Stimulated activated CD4-positive, alpha-beta T cell treated with anti-CD3 and anti-CD28 coated beads, Interleukin-1b, Interleukin-23, amount 100 ng/mL, for 4 hours (primary cell): ENCODE measurements at places on chromosomes 2 and 18.
A peak's percentile ranks its signal among the peaks of the same experiment; 100 is the strongest.

- no peak for DNase-seq
Observed at GRCh38 chr2:82667491-82667890, 1791.6 kb downstream of the SUCLG1 start.

- no peak for DNase-seq
Observed at GRCh38 chr18:79403723-79404566, 8.2 kb downstream of the NFATC1 start.

DNA sequence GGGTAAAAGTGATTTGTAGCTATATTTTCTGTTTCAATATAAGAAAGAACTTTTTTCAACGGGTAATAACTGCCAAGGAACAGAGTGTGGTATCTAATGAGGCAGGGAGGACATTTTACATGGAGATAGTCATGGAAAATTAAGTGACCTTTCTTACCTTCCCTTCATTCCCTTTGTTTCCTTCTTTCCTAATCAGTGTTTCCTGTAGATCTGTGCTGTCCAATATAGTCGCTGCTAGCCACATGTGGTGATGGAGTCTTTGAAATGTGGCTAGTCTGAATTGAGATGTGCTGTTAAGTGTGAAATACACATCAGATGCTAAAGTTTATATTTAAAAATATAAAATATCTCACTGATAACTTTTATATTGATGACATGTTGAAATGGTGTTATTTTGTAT is 81.8 kb downstream of the BABAM2 start:
- DNase-seq: no peak

- no peak for DNase-seq
Observed at GRCh38 chr2:150732491-150732890, 245.0 kb upstream of the RND3 start.

- DNase-seq: no peak
Observed at GRCh38 chr2:20400787-20401488, 45.9 kb upstream of the RHOB start.

DNA sequence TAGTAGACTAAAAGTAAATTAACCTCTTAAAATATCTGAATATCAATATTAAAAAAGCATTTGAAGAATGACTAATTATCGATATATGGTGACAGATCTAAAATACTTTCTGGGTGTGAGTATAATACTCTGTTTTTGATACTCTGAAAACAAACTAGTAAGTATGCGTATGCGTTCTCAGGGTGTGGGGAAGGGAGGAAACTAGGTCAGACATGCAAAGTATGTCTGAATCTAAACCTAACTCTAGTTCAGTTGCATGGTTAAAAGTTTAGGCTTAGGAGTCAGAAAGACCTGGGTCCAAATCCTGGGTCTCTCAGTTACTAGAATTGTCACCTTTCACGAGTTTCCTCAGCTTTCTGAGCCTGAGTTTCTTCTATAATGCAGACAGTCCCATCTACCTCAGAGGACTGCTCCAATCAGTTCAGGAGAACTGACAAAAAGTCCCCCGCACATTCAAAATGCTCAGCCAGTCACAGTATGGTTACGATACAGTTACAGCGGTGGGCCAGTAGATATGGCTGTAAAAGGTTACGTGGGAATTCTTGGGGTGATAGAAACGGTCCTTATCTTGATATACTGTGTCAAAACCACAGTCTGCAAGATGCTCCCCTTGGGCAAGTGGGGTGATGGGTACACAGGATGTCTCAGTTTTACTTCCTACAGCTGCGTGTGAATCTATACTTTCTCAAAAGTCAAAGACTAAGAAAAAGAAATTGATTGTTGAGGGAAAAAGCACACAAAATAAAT is 29.2 kb downstream of the UNC50 start:
- peak; percentile 12 for DNase-seq

DNA sequence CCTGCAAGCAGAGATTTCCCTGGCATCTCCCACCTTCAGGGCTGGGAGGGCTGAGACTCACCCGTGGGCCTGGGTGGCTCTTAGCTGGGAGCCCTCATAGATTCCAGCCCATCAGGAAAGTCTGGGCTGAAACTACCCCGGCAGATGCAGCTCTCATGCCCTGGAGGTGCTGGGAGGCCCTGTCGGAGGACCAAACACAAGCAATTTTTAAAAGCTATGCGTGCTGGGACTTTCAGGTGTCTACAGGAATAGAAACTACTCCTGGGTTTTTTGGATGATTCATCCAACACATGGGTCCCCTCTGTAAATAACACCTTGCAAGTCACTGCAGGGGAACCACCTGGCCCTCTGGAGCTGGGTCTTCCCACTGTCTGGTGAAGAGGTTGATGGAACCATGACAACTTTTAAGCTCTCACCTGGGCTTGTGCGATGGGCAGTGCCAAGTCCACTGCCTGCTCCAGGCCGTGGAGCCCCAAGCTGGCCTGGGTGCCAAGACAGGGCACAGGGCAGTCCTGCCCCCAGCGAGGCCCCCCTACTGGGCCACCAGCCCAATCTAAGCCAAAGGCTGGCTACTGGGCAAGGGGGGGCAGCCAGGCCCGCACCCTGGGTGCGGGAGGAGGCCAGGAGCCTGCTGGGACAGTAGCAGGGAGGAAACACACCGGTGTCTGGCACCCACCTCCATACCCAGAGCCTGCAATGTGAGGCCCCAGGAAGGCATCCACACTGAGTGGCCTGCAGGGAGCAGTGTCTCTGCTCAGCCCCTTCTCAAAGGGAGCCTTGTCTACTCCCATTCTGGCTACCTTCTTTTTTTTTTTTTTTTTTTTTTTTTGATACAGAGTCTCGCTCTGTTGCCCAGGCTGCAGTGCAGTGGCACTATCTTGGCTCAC is 1.1 kb upstream of the GPR55 start:
- peak; percentile 41 for DNase-seq

DNA sequence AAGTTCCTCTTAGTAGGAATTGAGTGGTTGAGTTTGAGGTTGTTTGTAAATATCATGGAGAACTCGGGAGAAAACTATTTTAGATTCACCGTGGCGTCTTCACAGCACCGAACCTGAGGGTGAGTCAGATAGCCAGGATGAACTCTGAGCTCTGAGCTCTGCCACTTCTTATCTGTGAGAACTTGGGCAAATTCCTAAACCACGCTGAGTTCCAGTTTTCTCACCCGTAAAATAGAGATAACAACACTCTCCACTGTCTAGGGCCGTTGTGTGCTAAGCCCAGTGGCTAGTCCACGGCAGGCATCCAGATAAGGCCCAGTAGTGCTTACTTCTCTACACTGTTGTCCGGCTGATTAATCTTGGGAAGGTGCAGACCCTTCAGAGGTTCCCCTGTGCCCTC is 7.0 kb downstream of the KIF5C start:
- no peak for DNase-seq

GRCh38 chr2:238821391-238821790 is 26.5 kb upstream of the TWIST2 start:
- DNase-seq: no peak

GRCh38 chr18:26164571-26164970 is 30.9 kb downstream of the PSMA8 start:
- DNase-seq: no peak

DNA sequence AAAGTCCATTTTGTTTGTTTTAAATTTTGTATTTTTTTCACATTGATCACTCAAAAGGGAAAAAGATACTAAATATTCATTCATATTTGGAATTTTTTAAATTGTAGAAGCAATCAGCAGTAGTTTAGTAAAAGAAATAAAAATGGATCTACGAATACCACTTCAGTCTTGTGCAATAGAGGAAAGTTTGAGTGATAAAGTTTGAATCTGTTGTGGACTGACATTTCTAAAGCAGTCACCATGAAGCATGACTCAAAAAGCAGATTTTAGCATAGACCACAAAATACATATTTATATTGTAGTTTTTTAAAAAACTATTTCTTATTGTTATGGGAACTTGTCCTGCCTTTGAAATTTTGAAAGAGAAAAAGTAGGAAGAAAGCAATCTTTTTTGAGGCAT is 520.5 kb upstream of the ZEB2 start:
- DNase-seq: no peak

GRCh38 chr2:144944546-144945220 is 424.8 kb upstream of the ZEB2 start:
- no peak for DNase-seq

GRCh38 chr2:203407496-203407895 is 79.3 kb downstream of the ABI2 start:
- no peak for DNase-seq

- DNase-seq: no peak
Observed at GRCh38 chr2:195319548-195320412, 337.2 kb upstream of the SLC39A10 start.

GRCh38 chr18:21100678-21101077 is 10.9 kb downstream of the ROCK1 start:
- no peak for DNase-seq

DNA sequence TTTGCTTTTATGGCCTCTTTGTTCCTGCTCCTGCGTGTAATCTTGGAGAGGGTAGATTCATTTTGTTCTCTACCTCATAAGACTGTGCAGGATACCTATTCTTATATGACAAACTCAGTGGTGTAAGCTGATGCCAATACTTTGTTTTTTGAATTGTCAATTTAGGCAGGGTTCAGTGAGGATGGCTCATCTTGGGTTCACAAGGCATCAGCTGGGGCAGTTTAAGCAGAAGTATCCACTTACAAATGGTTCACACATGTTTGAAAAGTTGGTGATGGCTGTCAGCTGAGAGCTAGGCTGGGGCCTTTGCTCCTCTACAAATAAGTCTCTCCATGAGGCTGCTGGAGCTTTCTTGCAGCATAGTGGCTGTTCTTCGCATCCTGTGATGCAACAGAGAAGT is 920.6 kb upstream of the PIK3C3 start:
- no peak for DNase-seq

DNA sequence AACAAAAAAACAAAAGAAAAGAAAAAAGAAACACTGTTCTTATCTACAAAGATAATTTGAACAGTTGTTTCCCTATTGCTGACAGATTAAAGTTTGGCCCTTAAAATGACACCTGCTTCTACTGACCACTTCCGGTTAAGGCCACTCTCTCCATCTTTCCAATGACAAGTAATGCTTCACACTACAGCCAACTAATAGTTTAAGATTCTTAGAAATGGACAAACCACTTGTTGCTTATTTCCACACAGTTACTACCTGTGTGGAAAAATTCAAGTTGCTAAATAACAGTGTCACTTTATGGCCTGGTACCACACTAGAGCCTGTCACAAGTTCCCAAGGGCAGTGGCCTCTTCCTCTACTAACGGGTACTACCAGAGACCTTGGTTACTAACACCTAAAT is 2.4 kb downstream of the TMEM185B start:
- no peak for DNase-seq

DNA sequence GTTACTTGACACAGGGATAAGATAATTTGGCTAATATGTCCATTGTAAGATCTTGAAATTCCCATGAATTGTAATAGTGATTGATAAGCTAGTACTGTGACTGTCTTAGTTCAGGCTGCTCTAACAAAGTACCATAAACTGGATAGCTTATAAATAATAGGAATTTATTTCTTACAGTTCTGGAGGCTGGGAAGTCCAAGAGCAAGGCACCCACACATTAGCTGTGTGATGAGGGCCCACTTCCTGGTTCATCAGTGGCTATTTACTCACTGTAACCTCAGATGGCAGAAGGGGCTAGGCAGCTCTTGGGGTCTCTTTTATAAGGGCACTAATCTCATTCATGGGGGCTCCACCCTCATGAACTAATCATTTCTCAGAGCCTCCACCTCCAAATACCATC is 28.5 kb downstream of the NOSTRIN start:
- no peak for DNase-seq

DNA sequence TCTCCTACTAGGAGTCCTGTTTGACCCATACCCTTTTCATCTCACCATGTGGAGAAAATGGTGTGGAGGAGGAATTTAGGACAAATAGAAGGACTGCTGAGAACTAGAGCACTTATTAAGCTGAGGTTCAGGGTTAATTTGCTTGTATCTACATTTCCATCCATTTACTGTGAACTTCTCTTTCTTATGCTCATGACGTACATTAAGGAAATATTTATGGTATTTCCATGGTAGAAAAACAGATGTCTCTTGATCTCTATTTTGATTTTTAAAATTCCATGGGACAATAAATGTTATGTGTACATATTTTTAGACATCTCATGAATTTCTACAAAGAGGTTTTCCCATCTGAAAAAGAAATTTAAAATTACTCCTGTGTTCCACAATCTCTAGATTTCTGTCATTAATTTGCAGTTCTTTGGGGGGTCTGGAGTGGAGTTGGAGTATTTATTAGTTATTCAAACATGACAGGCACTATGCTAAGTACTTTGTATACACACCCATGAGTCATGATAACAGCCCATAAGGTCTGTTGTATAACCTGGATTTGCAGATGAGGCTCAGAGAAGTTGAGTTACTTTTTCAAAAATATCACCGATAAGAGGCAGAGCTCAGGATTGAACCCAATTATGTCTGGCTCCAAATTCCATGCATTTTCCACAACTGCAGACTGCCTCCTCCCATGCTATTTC is 112.6 kb downstream of the COPS8 start:
- no peak for DNase-seq

GRCh38 chr2:240451108-240451611 is 15.7 kb downstream of the GPC1 start:
- no peak for DNase-seq

DNA sequence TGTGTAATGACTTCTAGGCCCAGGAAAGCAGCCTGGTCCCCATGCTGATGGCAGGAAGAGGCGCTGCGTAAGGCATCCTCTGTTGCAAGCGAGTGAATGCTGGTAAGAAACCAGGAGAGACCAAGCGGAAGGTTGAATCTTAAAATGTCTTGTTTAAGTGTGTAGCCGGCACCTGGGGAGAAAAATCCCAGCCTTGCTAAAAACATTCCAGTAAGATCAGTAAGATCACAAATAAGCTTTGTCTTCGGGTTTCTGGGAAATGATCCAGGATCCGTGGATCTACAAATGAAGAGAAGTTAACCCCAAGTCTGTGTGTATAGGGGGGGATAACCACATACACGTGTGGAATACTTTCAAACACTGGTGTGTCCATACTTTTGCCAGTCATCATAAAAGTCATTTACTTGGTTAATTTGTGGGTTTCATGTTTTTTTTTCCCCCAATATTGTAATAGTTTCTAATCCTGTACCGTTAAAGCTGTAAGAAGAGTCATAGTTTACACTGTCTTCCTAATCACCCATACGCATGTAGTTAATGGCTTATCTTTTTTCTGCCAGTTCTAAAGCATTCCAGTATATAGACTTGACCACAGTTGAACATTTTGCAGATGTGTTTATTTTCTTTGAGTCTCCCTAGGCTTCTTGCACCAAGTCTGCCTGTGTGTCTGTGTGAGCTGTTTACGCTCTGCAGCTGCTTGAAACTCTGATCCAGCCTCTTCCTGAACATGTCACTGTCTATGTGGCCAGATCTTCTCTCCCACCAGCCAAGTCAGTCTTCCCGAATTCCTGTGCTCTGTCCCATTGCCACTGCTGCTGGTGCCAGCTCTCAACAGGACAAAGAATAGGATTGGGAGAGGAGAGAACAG is 135.9 kb upstream of the ARL4C start:
- DNase-seq: no peak

GRCh38 chr2:44753552-44754285 is 187.8 kb upstream of the SIX3 start:
- no peak for DNase-seq

GRCh38 chr2:55581435-55581834 is 36.0 kb downstream of the PPP4R3B start:
- no peak for DNase-seq
